ENCODE measurements at places on chromosomes 6 and 20.

DNA sequence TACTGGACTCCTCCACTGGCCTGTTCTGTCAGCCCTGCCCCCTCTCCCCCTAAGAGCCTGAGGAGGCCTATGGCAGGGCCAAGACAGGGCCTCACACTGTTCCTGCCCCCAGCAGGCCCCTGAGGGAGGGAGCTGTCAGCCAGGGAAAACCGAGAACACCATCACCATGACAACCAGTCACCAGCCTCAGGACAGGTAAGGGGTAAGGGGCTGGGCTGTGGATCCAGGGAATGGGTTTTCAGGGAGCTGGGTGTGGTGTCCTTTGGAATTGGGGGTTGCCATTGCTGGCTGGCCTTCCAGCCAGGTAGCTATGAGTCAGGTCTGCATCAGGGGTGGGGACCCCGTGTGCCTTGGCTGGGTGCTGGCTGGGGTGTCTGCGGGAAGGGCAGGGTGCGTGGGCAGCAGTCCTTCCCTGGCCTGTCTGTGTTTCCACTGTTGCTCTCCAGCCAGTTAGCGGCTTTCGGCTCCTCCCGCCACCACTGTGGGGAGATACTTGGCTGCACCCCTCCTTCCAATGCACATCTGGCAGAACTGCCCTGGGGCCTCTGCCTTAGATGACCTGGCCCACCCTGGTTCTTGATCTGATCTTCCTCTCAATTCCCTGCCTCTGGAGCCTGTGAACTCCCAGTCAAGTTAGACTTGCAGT is 3.9 kb downstream of the SLC29A1 start:
- no peak for DNase-seq

DNA sequence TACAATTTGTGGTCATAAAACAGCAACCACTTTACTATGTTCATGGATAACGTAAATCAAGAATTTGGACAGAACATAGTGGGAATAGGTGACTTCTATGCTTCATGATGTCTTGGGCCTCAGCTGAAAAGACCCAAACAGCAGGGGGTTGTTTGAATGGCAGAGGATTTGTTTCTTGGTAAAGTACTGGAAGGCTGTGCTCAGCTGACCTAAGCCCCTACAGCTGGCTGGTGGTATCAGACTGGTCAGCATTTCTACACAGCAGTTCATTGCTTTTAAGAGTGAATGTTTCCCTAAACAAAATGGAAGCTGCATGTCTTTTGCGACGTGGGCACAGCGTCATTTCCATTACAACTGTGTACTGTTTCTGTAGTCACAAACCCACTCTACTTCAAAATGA is 148.5 kb upstream of the DEFB112 start:
- no peak for DNase-seq

DNA sequence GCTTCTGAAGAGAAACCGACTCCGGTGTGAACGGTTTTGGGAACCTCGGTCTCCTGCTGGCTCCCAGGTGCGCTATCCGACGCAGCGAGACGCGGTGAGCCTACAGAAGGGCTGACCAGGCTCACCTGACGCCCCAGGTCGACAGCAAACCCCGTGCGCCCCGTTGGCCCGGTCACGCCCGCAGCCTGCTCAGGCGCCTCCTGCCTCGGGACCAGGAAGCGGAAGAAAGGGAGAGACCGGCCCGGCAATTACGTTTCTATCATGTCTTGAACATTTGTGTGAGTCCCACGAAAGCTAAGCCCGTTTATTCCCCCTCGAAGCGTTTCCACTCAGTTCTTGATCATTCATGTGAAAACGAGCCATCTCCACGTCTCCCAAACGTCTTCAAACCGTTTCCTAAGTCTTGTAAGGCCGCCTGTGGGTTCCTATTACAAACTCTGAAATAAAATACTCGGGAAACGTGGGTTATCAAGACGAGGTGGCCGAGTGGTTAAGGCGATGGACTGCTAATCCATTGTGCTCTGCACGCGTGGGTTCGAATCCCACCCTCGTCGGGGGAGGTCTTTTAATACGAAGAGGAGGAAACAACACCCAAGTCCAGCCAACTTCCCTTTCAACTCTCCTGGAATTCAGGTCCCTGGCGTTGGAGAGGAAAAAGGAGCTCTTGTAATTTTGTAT is 150.5 kb upstream of the PRSS16 start:
- peak; percentile 87 for DNase-seq

DNA sequence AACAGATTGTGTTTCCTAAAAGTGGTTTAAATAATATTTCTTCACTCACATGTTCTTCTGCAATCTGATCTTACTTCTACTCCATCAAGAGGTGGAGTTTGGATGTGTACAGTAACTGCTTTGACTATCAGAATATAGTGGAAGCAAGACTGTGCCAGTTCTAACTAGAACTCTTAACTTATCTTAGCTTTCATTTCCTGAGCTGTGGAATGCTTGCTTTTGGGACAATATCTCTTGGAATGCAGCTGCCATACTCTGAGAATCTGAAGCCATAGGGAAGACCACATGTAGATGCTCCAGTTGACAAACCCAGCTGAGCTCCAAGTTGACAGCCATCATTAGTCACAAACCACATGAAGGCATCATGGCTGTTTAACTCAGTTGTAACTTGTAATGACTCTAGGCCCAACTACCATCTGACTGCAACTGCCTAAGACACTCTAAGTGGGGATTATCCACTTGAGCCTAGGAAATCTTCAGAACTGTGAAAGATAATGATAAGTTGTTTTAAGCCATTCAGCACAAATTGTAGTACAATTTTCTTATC is 40.8 kb upstream of the MAN1A1 start:
- DNase-seq, result no peak

- DNase-seq, result no peak
These were observed 101.9 kb upstream of the MOCS1 start for GRCh38 chr6:40036186-40036585.

- no peak for DNase-seq
These were observed 129.7 kb downstream of the SNX5 start for GRCh38 chr20:17838921-17839320.

- DNase-seq, result no peak
These were observed 21.0 kb downstream of the PNLDC1 start for GRCh38 chr6:159821122-159821521.

- no peak for DNase-seq
These were observed 48.3 kb downstream of the ZFP64 start for GRCh38 chr20:52143277-52143676.

GRCh38 chr6:146972546-146972945 is 231.7 kb upstream of the STXBP5 start:
- DNase-seq, result peak; percentile 8

GRCh38 chr20:62437927-62438326 is 10.6 kb upstream of the RBBP8NL start:
- DNase-seq, result no peak

- DNase-seq, result no peak
These were observed 169.5 kb upstream of the THEMIS start for GRCh38 chr6:128070406-128070805.

DNA sequence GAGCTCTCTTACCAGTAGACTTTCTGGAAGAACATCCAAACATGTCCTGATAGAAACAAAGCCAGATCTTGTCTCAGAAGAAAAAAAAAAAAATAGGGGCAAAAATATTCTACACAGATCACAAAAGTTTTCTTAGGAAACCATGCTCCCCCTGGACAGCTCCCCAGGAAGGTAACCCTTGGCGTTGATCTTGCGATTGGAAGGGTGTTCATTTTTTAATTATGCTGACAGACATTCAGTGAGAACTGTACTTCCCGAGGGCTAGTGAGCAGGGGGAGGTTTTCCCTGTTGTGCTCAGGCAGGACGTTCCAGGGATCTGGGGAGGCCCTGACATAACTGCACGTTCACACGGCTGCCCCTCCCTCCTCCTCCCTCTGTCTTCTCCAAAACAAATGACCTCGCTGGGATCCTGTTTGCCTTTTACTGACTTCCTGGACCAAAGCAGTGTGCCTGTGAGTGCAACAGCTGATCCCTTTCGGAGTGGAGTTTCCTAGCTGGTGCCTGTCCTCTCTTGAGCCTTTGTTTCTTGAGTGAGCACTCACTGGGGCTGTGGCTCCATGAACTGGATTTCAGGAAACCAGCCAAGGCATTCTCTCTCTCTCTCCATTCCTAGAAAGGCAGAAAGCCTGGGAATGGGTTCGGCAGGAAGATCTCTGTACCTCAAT is 46.7 kb downstream of the MARCKS start:
- DNase-seq, result no peak

GRCh38 chr20:33769043-33769442 is 37.2 kb downstream of the ZNF341 start:
- DNase-seq, result no peak

GRCh38 chr6:127118298-127119101 is at the start of gene RSPO3:
RSPO3 (plus strand) TSS chr6:127118671; CDS start chr6:127119193, 522 bp downstream.
- no peak for DNase-seq

GRCh38 chr6:43328528-43328927 is 19.9 kb upstream of the CRIP3 start:
- DNase-seq, result no peak

- no peak for DNase-seq
These were observed 19.6 kb upstream of the BMP6 start for GRCh38 chr6:7706269-7706668.

- DNase-seq, result no peak
These were observed 449.4 kb upstream of the CDH4 start for GRCh38 chr20:60802676-60803075.

- no peak for DNase-seq
These were observed 217.2 kb downstream of the CDKAL1 start for GRCh38 chr6:20751293-20751935.

DNA sequence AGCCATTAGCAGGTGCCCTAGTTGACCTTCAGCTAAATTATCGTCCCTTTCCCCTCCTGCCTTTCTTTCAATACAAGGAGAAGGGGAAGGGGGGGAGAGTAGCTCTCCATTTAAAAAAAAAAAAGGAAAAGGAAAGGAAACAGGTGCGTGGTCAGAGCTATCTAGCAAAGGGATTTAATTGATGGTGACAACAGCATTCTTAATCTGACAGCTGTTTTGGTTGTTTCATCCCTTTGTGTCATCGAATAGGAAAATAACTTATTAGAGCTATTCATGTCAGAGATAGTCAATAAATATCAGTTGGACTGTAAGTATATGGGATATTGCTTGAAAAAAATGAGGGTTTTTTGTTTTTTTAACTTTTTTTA is 195.2 kb upstream of the SASH1 start:
- DNase-seq, result no peak

DNA sequence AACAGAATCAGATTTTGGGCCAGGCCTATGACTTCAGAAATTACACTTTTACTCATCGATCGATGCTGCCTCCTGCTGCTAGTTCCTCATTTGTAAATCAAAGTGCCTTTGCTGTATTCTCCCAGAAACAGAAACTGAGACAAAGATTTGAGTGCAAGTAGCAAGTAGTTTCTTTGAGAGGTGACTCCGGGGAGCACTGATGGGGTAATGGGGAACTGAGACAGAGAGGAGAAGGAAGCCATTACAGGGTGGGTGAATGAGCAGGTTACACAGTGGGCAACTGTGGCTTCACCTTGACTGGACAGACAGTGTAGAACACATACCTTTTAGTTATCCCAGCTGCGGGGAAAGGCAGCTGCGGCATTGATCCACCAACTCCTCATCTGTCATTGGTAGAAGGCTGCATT is 9.7 kb upstream of the CD40 start:
- no peak for DNase-seq

- DNase-seq, result no peak
These were observed 331.8 kb downstream of the EPHA7 start for GRCh38 chr6:93087606-93088005.

GRCh38 chr20:11689262-11689661 is 228.4 kb upstream of the BTBD3 start:
- no peak for DNase-seq

DNA sequence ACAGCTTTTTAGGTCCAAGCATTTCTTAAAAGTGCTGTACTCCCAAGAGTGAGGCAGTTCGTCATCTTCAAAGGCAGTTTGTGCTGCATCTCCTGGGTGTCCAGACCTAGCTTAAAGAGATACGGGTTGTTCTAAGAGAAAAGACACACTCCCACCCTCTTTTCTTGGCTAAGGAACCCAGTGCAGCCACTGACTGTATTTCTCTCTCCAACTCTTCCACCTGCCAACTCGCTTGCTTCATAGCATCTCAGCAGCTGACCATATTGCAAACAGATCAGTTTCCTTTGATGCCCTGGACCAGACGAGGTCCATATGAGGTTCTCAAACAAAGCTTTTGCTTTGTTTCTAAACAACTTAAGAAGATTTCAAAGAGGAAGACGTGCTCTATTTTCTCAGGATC is 101.1 kb downstream of the ISM1 start:
- DNase-seq, result no peak

DNA sequence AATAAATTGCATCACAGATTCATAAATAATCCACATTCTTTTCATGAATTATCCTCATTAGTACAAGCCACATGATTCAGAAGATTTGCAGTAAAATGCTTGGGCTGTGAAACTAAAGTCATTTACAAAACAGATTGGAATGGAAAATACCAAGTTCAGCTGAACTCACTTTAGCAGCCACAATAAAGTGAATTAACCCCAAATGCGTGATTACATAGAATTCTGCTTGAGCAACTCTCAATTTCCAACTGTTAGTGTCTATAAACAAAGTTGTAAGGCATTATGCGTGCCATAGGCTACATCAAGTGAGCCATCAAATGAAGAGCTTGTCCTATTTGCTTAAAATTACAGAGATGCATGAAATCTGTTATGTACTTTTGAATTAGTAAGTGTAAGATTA is 60.4 kb upstream of the GFRAL start:
- DNase-seq, result no peak

DNA sequence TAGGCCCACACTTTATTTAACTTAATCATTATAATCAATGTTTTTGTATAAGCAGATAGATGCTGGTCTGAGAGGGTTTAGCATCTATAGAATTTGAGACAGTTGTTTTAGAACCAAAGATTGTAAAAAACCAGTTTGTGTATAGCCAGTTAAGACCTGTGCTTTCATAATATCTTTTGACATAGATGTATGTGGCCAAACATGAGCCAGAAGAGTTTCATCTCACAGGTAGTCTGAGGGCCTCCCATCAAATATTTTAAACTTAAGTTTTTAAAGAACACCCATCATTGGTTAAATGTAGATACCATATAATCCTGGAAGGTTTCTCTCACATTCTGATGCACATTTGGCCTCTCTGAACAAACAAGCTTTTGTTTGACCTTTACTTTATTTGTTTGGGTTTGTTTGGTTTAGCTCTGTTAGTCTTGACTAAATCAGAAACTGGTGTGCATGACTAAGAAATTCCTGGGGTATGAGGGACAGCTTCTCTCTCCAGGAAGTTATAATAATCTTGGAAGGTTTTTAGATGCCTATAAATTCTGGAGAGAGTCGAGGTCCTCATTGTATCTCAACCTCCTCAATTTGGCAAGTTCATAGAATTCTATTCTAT is 58.0 kb upstream of the TMEM200A start:
- no peak for DNase-seq

GRCh38 chr20:62651285-62652021 is 9.2 kb downstream of the SLCO4A1 start:
- no peak for DNase-seq

DNA sequence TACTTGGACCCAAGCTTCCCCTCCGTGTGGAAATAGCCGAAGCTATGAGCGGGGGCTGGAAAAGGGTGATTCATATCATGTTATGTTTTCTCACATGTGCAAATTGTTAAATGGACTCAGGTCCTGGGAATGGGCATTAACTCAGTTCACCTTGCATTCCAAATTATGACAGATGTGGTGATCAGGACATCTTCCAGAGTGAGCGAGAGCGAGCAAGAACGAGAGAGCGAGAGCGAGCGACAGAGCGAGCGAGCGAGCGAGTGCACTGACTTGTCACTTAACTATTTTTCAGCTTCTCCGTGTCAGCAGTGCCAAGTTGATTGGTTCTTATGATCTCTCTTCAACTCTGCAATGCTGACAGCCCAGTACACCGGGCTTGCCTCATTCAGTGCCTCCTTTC is 437.4 kb upstream of the NRSN1 start:
- no peak for DNase-seq

GRCh38 chr6:135875446-135875845 is 23.9 kb downstream of the PDE7B start:
- no peak for DNase-seq

Measured in COLO829 (cell line).